Psoas muscle (tissue), 8 donors: ENCODE measurements at places on chromosomes 4 and X. TPM values are rescaled to one million over a fixed set of nuclear protein-coding genes. Genes with fewer than 3 reads are reported as not detected.

DNA sequence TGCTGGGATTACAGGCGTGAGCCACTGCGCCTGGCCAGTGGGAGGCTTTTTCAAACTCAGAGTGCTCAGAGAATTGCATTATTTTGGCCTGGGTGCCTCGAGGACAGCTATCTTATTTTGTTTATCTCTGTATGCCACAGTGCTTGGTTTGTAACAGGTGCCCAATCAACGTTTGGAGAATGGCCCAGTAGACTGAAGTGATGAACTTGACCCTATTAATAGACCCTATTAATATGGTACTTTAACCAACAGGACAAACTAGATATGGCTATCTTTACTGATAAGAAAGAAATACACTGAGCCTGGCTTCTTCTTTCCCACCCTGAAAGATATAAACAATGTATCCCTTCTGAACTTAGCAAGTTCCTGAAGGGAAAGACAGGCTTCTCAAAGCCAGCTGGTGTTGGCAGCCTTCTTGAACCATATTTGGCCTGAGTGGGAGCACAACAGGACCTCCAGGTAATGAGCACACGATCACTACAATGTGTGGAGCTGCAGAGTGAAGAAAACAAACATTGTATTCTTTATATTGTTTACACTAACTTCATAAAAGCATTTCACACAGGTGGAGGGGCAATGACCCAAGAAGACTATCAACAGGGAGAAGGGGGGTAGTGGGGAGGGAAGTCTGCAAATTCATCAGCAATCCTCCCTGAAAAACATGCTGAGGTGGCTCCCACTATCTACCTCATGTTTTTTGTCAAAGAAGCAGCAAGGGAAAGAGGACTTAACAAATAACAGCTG is 41.7 kb downstream of the PRPS1 start:
- H3K36me3 ChIP-seq, result no peaks in the 10 kb centered on the region
- peaks cover 17% of the 10 kb centered on the region for H3K4me1 ChIP-seq
- H3K27me3 ChIP-seq, result no peaks in the 10 kb centered on the region
- H3K27ac ChIP-seq, result peak overlapping the region; percentile 38
- no peak for DNase-seq
- H3K4me3 ChIP-seq, result no peak overlapping the region

- no peaks in the 10 kb centered on the region for H3K27me3 ChIP-seq
- no peak overlapping the region for H3K4me3 ChIP-seq
- H3K36me3 ChIP-seq, result no peaks in the 10 kb centered on the region
- H3K4me1 ChIP-seq, result peaks cover 17% of the 10 kb centered on the region
Measured at GRCh38 chr4:39936565-39937418, 40.9 kb downstream of the PDS5A start.

GRCh38 chrX:16567681-16568080 is 82.3 kb upstream of the S100G start:
- no peaks in the 10 kb centered on the region for H3K4me1 ChIP-seq
- H3K27me3 ChIP-seq, result no peaks in the 10 kb centered on the region
- no peak overlapping the region for H3K4me3 ChIP-seq
- no peak overlapping the region for H3K27ac ChIP-seq

DNA sequence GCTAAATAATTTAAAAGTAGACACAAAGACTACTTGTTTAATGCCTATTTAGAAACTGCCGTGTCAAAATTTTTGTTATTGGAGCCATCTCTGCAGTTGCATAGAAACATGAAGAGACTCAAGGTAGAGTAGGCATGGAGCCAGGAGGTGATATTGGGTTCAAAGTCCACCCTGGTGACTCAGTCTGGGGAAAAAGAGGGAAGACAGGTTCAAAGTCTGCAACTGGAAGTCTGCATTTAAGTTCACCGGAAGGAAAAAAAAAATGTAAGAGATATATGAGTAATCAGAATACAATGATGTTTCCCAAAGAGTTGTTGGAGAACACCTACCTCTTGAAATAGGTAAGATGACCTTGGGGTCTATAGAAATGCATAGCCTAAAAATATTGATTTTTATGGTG is 67.4 kb upstream of the QRFPR start:
- no peaks in the 10 kb centered on the region for H3K4me1 ChIP-seq
- no peak for DNase-seq
- H3K4me3 ChIP-seq, result no peak overlapping the region
- no peaks in the 10 kb centered on the region for H3K36me3 ChIP-seq

The BST1 gene
- total RNA-seq, result 1.3 TPM

The ARSJ gene
- 0.34 TPM for total RNA-seq
